ENCODE measurements at places on chromosomes 6 and 20.

- no peak for DNase-seq
These were observed 5.2 kb downstream of the CDYL start for GRCh38 chr6:4781426-4781825.

- no peak for DNase-seq
These were observed 23.8 kb downstream of the MAN1A1 start for GRCh38 chr6:119325559-119326265.

DNA sequence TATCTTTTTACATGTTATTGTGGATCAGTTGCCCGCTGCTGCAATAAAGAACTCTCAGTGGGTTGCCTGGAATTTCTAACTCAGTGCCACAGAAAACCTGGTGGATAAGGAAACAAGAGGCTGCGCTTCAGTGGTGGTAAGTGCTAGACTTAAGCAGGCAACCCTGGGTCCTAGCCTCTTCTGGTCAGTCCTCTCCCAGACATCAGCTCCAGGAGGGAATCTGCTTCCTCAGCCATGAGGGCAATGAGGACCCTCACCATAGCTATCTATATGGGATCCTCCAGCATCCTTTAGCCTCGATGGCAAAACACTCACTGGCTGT, 490.7 kb upstream of the SULF2 start:
- no peak for DNase-seq

DNA sequence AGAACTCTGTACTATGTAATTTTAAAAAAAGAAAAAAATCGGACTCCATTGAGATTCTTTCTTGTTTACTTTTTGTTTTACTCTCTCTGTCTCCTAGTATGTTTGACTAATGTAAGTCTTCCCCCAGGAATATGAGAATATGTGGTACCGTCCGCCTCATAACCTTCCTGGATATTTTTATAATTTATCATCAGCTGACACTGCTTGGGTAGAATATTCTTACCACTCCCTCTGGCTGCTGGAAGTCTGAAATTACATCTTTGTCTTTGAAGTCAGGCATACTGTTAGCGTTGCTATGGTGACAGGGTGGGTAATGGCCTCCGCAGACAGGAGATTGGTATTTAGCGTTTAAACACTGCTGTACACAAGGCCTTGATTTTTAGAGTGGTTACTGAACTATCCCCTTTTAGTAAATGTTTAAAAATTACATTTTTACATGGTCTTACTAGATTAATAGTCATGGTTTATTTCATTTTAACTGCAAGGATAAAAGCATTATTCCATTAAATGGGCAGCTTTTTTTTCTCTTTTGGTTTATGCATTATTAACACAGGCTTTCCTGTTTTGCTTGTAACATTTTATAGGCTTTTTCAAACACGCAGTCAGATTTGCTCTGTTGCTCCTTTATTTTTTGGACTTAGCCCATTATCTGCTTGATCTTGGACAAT, 176.4 kb downstream of the ARID1B start:
- DNase-seq = peak; percentile 93

- no peak for DNase-seq
These were observed 139.4 kb downstream of the UST start for GRCh38 chr6:148885925-148886845.

GRCh38 chr6:100001915-100002388, 7.9 kb upstream of the MCHR2 start:
- DNase-seq = peak; percentile 27

DNA sequence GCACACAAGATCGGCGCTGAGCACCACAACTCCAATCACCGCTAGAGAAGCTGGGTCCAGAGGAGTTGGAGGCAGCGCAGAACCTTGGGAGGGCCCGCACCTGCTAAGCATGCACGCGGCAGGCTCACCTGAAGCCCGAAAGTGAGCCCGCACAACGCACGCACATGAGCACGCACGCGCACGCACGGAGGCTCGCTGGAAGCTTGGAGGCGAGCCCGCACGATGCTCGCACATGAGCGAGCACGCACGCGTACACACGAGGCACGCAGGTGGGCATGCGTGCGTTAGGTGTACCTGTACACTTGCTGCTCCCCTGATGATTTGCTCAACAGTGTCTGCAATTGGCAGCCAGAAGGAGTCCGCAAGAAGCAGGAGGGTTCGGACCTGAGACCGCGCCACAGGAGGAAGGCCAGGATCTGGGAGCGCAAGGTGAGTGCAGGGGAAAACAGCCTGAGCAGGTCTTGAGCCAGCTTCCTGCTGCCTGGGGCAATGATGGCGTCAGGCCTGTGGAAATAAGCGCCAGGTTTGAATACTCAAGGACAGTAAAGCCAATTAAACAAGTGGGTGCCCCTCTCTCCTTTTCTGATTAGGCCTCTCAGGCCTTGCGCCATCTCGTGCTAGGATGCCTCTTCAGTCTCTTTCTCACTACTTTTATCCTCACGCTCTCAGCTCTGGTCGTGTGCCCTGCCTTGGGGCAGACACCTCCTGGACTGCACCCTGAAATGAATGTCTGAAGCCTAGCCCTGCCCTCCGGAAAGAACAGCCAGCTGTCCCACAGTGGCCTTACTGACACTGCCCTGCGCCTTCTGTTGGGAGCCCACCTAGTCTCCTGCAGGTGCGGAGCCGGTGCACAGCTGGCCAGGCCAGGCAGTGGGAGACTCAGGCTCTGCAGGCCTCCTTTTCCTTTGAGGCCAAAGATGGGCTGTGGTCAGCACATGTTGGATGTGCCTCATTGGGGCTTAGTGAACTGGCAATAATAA, 340.4 kb downstream of the CDC5L start:
- no peak for DNase-seq

- DNase-seq = no peak
These were observed 8.4 kb upstream of the CST9 start for GRCh38 chr20:23614163-23614562.

GRCh38 chr20:53162251-53162835, 190.2 kb downstream of the TSHZ2 start:
- no peak for DNase-seq

GRCh38 chr6:19736066-19736465, 101.1 kb upstream of the ID4 start:
- DNase-seq = no peak

GRCh38 chr20:12028771-12029170, 111.1 kb downstream of the BTBD3 start:
- DNase-seq = no peak

DNA sequence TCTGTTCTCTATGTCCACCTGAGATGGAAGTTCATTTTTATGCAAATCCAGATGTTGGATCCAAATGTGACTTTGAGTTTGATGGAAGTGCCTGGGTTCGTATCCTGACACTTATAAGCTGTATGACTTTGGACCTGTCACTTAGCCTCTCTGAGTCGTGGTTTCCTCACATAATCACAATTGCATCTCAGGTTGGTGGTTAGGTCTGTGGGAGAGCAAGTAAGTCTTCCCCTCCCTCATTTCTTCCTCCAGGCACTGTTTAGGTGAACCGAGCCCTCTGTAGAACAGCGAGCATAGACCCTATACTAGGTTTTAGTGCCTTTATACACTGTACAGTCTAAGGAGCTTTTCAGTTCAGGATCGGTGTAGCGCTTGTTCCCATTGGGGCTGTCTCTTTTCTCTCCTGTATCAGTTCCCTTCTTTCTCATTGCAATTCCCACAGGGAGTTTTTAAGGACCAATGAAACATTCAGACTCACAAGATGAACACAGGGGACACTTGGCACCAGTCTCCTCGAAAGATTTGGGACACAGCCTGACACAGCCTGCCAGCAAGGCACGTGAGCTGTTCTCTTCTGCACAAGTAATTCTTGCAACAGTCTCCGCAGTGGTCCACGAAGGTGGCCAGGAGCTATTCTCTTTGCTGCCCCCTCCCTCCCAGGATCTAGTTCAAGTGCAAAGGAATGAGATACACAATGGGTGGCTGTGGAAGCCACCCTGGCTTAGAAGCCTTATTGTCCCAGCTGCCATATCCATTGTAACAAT, 11.8 kb downstream of the TOX2 start:
- no peak for DNase-seq

- DNase-seq = no peak
These were observed 104.8 kb downstream of the TASP1 start for GRCh38 chr20:13533946-13534345.

DNA sequence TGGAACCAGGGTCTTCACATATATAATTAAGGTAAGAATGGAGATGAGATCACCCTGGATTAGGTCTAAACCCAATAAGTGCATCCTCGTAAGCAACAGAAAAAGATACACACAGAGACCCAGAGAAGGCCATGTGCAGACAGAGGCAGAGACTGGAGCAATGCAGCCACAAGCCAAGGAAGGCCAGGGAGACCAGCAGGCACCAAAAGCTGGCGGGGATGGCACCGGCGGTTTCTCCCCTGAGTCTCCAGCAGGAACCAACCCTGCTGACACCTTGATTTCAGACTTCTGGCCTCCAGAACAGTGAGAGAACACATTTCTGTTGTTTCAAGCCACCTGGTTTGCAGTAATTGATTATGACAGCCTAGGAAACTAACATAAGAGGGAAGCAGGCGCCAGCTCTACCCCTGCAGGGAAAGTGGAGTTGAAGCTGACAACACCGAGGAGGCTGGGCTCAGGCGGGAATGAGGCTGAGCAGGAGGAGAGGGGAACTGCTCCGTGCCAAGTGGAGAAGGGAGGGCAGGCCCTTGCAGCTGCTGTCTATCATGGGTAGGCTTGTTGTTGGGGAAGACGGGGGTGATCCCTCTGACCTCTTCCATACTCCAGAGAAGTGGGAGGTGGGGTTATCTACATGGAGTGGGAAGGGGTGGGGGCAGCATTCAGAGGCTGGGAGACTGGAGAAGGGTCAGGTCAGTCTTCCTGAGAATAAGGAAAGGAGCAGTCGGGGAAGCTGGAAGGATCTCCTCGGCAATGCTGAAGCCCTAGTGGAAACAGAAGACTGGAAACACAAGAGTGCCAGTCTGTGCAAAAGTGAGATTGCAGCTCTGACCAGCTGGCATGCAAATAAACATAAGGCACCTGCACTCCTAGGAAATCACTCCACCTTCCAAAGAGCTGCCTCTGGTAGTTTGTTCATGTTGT, 72.7 kb downstream of the NFATC2 start:
- no peak for DNase-seq
